ENCODE measurements at places on chromosomes 11 and 22. TPM values are rescaled to one million over a fixed set of nuclear protein-coding genes. Genes with fewer than 3 reads are reported as not detected.

GRCh38 chr11:38095268-38095667 is 1497.2 kb upstream of the RAG2 start:
- H3K36me3 ChIP-seq = no peaks in the 10 kb centered on the region
- H3K27ac ChIP-seq = no peak overlapping the region
- no peaks in the 10 kb centered on the region for H3K27me3 ChIP-seq

GRCh38 chr22:17920145-17920605 is 104.2 kb downstream of the MICAL3 start:
- peak; percentile 44 for DNase-seq
- H3K36me3 ChIP-seq = no peaks in the 10 kb centered on the region
- no peak overlapping the region for H3K4me3 ChIP-seq
- H3K27ac ChIP-seq = no peak overlapping the region
- no peaks in the 10 kb centered on the region for H3K27me3 ChIP-seq
- H3K4me1 ChIP-seq = peaks cover 29% of the 10 kb centered on the region

DNA sequence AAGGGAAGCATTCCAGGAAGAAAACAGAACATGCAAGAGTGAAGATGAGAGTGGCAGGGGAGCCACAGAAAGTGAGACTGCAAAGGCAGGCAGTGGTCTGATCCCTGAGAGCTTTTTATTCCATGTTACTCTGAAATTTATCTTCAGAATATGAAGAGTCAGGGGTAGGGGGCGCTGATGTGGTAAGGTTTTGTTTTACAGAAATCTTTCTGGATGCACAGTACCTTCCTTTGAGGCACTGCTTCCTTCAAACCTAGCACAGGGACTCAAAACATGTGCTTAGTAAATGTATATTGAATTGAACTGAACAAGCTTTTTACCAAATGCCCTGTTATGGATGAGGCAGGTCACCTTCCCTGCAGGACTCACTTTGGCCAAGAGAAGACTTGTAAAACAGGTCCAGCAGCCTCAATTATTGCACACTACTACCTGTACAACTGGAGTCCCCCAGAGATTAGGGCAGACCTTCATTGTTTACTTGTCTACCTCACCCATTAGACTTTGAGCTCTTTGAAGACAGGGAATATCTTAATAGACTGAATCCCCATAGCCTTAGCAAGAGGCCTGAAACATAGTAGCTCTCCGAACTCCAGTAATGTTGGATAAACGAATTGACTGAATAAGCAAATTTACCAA is 2.2 kb downstream of the PAK1 start:
- no peak for DNase-seq
- H3K27me3 ChIP-seq = peaks cover 22% of the 10 kb centered on the region
- no peaks in the 10 kb centered on the region for H3K36me3 ChIP-seq
- H3K27ac ChIP-seq = no peak overlapping the region
- H3K4me3 ChIP-seq = no peak overlapping the region
- H3K4me1 ChIP-seq = peaks cover 9% of the 10 kb centered on the region

GRCh38 chr11:76588455-76589325 is 81.9 kb downstream of the LRRC32 start:
- no peaks in the 10 kb centered on the region for H3K27me3 ChIP-seq
- no peak overlapping the region for H3K4me3 ChIP-seq
- peaks cover 23% of the 10 kb centered on the region for H3K4me1 ChIP-seq
- H3K36me3 ChIP-seq = no peaks in the 10 kb centered on the region
- peak overlapping the region; percentile 94 for H3K27ac ChIP-seq
- DNase-seq = peak; percentile 99

GRCh38 chr11:19651653-19652052 is 61.0 kb upstream of the NAV2 start:
- no peaks in the 10 kb centered on the region for H3K27me3 ChIP-seq
- H3K4me3 ChIP-seq = no peak overlapping the region
- DNase-seq = no peak
- H3K4me1 ChIP-seq = no peaks in the 10 kb centered on the region
- no peak overlapping the region for H3K27ac ChIP-seq
- no peaks in the 10 kb centered on the region for H3K36me3 ChIP-seq

- H3K4me3 ChIP-seq = no peak overlapping the region
- H3K27me3 ChIP-seq = no peaks in the 10 kb centered on the region
- H3K27ac ChIP-seq = peak overlapping the region; percentile 10
- H3K36me3 ChIP-seq = no peaks in the 10 kb centered on the region
Measured at GRCh38 chr11:112613051-112613972, 347.9 kb upstream of the NCAM1 start.

DNA sequence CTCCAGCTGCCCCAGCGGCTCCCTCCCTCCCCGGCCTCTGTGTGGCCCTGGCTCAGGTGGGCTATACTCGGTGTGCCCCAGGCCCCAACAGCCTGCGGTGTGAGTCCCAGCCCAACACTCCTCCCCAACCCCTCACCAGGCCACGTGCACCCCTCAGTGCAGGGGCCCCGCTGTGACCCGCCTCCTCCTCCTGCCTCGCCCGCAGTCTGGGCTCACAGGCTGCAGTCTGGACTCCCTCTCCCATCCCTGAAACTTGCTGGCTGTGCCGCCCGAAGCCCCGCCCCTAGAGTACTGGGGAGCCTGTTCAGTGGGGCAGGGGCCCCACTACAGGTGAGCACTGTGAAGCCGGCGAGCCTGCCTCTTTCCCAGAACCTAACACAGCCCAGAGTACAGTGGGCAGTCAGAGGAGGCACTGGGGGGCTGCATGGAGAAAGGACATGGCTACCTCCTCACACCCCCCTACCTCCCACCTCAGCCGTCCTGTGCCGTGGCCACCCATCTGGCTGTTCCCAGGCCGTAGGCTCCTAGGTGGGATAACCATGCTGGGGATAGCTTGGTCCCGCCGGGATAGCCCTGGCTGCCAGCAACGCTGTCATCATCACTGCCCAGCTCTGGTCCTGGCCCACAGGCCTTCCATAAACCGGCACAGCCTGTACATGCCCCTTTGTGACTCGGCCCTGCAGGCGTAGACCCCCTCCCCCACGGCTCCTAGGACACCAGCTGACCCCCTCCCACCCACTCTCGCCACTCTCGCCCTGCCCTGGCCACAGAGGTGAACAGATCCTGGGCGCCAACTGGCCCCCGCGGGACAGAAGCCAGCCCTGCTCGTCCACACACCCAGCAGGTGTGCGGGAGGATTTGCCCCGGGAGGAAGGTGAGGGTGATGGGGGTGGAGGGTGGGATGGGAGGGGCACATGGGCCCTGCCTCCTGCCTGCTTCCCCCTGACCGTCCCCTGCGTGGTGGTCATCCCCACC is 29.7 kb downstream of the CELSR1 start:
- no peaks in the 10 kb centered on the region for H3K36me3 ChIP-seq
- H3K27me3 ChIP-seq = no peaks in the 10 kb centered on the region
- no peak overlapping the region for H3K27ac ChIP-seq
- H3K4me1 ChIP-seq = no peaks in the 10 kb centered on the region
- no peak overlapping the region for H3K4me3 ChIP-seq
- no peak for DNase-seq

DNA sequence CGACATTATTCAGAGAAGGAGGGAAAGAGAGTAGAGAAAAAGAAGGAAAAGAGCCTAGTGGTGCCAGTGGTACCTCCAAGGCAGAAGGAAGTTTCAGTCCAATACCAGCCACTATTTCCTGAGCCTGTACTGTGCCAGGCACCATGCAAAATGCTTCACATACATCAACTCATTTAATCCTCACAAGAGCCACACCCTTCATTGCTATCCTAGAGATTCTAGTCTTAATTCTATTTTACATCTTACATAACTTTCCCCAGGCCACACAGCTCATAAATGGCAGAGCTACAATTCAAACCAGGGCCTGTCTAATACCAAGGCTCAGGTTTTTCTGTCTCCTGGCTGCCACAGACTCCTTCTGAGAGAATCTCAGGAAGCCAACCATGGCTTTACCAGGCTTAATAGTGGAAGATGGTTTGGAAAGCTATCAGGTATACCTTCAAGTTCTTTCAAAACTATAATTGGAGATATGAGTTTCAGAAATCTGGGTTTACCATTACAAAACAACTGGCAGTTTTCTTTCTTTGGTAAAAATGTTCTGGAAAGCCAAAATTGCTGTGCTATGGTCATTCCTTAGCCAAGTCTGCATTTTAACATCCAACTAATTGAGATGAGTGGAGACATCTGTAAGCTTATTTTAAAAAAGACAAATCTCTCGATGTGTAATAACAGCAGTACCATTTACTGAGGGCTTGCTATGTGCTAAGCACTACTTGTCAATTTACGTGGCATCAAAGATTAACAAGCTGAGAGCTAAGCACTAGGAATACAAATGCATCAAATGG is 225.1 kb upstream of the PITPNB start:
- H3K36me3 ChIP-seq = no peaks in the 10 kb centered on the region
- no peak for DNase-seq
- H3K4me3 ChIP-seq = no peak overlapping the region
- H3K27ac ChIP-seq = no peak overlapping the region
- no peaks in the 10 kb centered on the region for H3K27me3 ChIP-seq
- H3K4me1 ChIP-seq = peaks cover 11% of the 10 kb centered on the region

Gene ZNF195
- 13.2 TPM for polyA plus RNA-seq

Gene MS4A6A
- polyA plus RNA-seq = 5.0 TPM

Gene PLEKHA7
- 1.6 TPM for polyA plus RNA-seq

Data from endothelial cell of umbilical vein (primary cell).